ENCODE measurements at places on chromosomes 13 and 19.

DNA sequence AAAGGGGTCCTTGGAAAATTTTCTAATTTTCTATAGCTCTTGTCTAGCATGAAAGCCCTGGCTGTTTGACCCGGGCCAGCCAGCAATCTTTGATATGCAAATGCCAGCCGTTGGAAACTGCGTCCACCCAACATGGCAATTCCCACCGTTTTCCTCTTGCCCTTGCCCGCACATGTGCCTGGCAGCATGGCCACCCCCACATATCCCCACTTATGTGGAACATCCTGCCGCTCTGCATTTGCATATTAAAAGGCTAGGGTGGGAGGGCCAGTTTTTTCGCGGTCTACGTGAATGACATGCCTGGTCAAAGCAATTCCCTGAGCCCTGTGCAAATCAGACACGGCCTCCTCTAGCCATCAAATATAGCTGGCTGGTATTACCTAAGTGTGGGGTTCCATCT is 110.3 kb upstream of the TDRD3 start:
- DNase-seq: no peak

DNA sequence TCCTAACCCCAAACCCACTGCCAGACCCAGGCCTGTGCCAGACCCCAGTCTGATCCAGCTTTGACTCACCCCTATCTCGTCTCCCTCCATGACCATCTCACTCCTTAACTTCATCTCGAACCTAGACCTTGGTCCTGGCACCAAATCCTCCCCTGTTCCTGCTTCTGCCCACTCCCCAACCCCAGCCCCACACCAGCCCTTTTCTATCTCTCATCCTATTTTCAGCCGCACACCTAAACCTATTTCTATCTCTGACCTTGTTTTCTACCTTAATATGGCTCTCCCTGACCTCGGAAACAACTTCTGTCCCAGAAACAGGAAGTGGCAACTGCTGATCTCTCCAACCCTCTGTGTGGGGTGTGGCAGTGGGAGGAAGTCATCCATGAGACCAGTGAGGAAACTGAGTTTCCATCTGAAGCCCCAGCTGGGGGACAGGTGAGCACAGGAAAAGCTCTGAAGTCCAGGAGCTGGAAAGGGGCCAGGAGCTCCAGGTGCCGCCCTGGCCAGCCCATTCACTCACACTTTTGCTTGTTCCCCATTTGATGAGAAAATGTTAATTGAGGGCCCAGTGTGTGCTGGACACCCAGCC is 13.7 kb downstream of the PTH2 start:
- DNase-seq: peak; percentile 74

- no peak for DNase-seq
Measured at GRCh38 chr19:49414256-49414655, 9.0 kb downstream of the PTH2 start.

- DNase-seq: no peak
Measured at GRCh38 chr13:84399320-84400085, 517.2 kb upstream of the SLITRK1 start.

DNA sequence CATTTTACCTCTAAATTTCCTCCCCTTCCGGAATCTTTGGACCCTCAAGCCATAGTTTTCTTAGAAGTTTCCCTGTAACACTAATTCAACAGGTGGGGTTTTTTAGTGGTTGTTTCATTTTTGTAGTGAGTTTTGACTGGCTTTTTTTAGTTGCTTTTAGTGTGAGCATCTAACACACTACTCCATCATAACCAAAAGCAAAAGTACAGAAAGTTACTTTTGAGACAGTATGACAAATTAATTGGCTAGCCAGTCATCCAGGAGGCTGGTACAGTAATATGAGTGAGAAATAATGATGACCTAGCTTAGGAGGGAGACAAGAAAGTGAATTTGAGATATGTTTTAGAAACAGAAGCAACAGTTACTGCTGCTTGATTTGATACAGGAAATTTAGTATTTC is 71.5 kb downstream of the DNAJC15 start:
- DNase-seq: no peak

GRCh38 chr19:33402421-33403220 is 29.1 kb downstream of the CEBPG start:
- no peak for DNase-seq

GRCh38 chr19:929203-929890 is 3.5 kb downstream of the ARID3A start:
- no peak for DNase-seq

DNA sequence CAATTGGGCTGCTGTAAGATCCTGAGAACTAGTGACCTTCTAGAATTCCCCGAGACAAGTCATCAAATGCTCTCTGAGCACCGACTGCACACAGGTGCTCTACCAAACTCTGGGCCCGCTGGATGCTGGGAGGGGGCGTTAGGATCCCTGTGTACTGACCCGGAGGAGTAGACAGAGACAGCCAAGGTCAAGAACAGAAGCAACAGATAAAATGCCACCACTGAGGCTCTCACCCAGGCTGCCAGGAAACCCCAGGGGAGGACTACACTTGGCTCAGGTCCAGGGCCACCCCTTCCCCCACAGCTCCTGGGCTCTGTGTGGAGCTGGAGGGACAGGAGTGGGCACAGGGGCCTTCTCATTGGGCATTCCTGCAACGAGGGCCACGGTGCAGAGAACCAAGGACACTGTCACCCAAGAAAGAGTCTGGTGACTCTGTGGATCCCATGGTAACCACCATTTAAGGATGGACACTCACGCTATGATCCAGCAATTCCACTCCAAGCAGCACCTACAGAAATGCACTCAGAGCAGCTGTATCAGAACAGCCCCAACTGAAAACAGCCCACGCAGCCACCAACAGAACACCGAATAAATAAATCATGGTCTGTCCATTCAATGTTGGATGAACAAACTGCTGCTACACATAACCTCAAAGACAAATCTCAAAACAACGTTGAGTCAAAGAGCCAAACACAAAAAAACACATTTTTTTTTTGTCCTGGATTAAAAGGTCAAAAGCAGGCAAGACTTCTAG is 16.8 kb upstream of the SLC35E1 start:
- DNase-seq: no peak

GRCh38 chr19:39106194-39106593 is 19.4 kb upstream of the PAK4 start:
- no peak for DNase-seq

DNA sequence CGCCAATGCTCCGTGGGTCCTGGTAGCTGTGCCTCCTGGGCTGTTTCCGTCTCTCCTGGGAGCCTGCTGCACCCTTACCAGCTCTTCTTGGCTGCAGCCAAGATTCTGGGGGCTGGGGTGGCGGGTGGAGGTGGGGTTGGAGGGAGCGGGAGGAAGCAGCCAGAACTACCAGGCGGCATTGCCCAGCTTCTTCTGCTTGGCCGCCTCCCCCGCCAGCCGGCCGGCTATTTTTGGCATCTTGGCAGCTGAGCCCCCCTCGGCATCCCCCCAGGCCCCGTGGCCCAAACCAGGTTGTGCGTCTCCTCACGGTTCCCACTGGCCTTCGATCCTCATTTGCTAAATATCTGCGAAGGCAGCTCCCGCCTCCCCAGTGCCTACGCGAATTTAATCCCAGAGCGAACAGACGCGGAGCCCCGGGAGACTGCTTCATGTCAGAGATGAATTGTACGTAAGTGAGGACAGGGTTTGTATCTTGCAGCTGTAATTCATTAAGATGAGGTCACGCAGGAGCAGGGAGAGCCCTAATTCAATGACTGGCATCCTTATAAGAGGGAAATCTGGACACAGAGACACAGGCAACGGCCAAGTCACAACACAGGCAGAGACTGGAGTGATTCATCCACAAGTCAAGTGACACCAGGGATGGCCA is 12.8 kb upstream of the PEAK3 start:
- DNase-seq: no peak

DNA sequence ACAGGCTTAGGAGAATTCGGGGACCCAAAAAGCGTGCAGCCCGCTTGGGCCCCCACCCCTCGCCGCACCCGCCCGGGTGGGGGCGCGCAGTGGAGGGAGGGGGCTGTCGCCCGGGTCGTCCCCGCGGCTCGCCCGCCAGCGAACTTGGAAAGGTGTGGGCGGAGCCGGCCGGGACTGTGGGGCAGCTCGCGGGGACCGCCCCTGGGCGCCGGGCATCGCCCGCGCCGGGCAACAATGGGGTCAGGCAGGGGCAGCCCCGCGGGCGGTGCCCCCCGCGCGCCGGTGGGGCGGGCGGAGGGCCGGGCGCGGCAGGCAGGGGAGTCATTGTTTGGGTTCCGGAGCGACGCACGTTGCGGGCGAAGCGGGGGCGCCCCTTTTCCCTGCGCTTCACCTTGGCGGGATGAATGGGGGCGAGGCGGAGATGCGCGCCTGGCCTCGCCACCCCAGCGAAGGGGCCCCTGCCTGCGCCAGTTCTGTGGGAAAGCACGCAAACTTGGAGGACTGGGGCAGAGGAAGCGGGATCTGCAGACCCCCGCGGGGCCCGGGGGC is 647 bp upstream of the KLF12 start:
- no peak for DNase-seq

DNA sequence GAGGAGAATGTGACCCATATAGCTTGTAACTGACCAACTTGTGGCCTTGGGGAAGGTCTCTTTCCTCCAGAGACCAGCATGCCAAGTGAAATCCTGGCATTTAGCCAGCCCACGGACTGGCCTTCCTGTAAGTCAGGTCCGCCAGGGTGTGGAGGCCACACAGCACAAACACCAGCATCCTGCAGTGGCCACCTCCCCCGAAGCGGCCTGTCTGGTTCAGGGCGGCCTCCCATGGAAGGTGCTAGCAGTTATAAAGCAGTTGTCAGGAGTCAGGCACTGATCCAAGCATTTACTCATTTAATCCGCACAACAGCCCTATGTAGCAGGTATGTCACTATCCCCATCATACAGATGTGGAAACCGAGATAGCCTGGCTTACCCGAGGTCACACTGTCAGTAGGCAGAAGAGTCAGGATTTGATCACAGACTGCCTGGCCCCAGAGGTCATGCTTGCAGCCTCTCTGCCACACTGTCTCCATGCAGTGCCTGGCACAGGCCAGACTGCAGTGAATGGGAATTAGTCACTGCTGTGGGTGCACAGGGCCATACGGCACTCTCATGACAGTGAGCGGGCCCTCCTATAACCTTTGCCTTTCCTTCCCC is 36.7 kb downstream of the CAPN12 start:
- no peak for DNase-seq

DNA sequence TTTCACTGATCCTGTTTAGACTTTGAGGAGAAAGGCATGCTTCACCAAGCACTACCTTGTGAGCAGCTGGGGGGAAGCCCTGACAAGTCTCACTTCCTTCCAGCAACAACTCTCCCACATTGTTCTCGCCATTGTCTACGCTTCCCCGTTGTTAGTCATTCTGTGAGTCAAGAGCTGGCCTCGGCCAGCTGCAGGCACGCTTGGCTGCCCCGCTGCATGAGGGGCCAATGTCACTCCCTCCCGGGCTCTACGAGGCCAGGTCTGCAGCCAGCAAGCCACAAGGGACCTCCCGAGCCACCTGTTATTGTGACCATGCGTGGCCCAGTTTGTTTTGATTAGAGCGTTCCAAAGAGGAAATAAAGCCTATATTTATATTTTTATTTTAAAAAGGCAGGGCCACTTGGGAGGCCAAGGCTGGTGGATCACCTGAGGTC is 220.9 kb downstream of the FOXO1 start:
- DNase-seq: peak; percentile 92

DNA sequence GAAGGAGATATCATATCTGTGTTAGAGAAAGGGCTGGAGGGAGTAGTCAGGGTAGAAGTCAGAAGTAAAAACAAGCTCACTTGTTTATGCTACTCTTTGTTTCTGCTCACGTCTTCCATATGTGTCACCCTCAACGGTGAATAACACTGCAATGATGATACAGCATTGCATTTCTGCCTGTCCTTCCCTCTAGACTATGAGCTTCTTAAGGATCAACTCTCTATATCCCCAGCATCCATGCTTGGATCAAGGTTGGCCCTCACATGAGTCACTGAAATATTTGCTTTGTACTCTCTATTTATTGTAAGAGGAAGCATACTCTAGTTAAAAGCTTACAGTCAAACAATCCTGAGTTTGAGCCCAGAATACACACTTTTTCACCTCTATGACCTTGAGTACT is 406.0 kb downstream of the RFC3 start:
- no peak for DNase-seq

- no peak for DNase-seq
Measured at GRCh38 chr13:36921631-36922301, 1.7 kb upstream of the SMAD9 start.

DNA sequence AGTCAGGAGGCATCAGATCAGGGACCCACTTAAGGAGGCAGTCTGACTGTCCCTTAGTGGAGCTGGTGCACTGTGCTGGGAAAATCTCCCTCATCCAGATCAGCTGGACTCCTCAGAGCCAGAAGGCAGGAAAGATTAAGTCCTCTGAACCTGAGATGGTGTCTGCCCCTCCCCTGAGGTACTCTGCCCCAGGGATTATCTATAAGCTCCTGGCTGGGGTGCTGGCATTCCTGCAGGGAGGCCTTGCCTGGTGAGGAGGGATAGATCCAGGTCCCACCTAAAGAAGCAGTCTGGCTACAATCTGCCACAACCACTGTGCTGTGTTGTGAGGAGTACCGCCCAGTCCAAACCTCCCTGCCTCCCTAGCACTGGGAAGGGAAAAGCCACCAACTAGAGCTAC is 81.2 kb downstream of the NHLRC3 start:
- DNase-seq: no peak

- DNase-seq: no peak
Measured at GRCh38 chr19:15259907-15260306, 27.7 kb upstream of the EPHX3 start.

DNA sequence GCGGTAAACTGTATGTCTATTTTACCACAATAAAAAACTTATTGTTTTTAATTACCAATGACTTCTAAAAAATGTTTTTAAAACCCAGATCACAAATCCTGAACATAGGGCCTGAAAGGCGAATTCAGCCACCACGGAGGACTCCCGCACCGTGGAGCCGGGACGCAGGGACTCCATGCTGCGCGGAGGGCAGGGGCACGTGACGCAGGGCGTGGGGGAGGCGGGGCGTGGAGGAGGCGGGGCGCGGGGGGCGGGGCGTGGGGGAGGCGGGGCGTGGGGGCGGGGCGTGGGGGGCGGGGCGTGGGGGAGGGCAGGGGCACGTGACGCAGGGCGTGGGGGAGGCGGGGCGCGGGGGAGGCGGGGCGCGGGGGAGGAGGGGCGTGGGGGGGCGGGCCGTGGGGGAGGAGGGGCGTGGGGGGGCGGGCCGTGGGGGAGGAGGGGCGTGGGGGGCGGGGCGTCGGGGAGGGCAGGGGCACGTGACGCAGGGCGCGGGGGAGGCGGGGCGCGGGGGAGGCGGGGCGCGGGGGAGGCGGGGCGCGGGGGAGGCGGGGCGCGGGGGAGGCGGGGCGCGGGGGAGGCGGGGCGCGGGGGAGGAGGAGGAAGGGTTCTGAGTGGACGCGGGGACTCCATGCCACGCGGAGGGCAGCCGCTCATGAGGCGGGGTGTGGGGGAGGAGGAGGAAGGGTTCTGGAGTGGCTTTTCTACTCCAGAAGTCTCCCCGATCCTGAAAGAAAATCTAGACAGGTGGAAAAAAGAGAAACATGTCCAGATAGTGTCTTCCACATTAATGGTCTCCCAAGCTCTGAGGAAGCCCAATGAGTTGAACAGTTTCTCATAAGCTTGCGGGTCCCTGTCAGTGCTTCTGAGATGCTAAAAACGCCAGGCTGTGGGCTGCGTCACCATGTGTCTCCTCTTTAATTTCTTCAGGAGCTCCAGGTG is 4.4 kb upstream of the PROZ start:
- DNase-seq: peak; percentile 40
